ENCODE measurements at places on chromosomes 2 and 18.
A peak's percentile ranks its signal among the peaks of the same experiment; 100 is the strongest.

GRCh38 chr2:166090346-166090745 lies 37.5 kb downstream of the SCN1A start:
- no peak for DNase-seq

GRCh38 chr2:17544256-17544655 lies 3.8 kb downstream of the VSNL1 start:
- no peak for DNase-seq

GRCh38 chr2:70101174-70101573 lies 13.9 kb downstream of the PCBP1 start:
- DNase-seq: no peak

- no peak for DNase-seq
Measured at GRCh38 chr2:44283116-44283666, 7.9 kb downstream of the SLC3A1 start.

DNA sequence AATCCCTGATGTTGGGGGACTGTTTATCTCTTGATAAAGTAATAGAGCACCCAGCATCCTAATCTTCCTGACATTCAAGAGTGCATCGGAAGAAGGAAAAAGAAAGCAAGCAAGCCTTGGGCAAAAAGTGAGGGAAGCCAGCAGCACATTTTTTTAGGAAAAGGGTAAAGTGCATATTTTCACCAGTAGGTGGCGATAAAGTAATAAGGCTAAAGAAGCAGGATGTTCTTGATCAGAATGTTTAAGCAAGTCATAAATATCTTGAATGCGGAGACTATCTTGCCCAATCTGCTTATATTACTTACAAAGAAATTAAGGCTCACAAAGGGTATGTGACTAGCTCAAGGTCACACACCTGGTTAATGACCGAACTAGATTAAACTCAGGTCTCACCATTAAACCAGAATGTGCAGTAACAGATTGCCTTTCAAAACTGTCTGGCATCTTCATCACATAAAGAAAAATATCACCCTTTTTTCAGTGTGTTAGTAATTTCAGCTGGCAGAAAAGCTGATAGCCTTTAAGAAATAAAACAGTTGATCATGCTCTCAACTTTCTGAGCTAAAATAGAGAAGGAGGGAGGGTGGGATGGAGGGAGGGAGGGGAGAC lies 83.8 kb downstream of the VIT start:
- DNase-seq: no peak

DNA sequence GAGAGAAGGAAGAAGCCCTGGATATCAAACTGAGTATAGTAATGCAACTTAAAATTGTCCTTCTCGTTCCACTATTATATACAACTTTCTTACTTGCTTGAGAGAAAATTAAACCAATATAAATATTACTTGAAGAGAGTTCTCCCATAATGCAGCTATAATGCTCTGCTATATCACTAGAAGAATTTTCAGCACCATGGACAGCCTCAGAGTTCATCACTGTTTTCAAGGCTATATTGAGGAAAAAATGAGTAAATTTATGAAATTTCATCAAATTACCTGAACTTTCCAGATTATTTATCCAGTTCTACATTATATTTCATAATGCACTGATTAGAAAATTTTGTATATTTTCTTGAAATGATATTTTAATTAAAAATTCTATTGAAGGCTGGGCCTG lies 1053.5 kb upstream of the FAM98A start:
- DNase-seq: no peak

GRCh38 chr2:146119586-146119985 lies 1599.7 kb upstream of the ZEB2 start:
- DNase-seq: no peak

GRCh38 chr2:119756837-119757236 lies 2.9 kb upstream of the PTPN4 start:
- no peak for DNase-seq

GRCh38 chr18:26021061-26021754 lies 69.2 kb downstream of the SS18 start:
- DNase-seq: no peak

DNA sequence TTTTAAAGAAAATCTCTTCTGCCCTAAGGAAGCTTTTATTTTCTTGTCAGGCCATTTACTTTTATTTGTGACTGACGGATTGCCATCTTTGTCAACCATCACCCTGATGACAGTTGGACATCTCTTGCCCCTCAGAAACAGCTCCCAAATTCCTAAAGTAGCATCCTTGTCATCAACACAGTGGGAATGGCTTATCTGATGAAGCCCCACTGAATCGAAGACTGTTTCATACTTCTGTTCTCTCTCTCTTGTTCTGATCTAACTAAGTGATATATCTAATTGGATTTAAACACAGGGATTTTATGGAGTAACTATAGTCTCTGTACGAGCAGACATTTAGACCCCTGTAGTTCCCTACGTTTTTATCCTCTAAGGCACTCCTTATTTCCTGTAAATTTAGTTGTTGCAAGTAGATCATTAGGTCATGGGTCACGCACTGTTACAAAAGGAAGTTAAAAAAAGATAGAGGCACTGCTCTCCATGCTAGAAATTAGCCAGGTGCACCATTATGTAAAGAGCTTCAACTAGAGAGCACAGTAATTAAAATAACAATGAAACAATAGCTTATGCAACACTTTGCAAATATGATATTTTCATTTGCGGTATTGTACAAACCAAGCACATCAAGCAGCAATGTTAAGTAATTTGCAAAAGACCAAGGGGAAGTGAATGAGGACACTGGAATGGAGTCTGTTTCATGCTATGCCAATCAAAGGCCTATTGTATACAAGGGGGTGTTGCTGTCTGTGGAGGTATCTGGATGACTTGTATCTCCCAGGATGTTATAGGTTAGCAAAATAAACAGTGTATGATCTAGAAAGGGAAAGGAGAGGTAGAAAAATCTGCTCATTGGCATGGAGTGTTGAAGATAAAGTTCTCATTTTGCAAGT lies 284.7 kb downstream of the LRRTM1 start:
- DNase-seq: no peak

DNA sequence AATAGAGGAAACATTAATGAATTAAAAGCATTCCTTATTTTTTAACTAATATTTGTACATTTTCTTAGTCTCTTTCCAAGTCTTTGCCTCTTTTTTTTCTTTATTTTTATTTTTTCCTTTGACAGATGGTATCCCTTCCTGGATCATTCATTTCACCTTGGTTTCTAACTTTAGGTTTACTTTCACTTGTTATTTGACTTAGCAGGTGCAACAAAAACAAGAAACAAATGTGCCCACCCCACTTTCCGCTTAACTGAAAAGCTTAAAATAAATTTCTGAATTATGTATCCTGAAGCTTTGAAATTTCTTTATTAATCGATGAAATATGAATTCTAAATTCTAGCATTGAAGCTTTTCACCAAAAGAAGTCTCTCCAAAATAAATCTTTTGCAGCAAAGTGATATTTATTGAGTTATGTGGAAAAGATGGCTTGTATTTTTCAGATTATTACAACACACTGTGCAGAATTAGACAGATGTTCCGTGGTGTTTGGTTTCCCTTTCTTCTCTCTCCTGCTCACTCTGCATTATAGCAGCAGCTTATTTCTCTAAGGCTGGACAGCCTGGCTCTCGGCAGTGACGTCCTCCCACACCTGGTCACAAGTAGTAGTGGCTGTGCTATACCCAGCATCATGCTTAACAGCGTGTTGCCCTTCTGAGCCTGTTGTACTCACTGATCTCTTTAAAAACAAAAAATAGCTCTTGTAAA lies 99.1 kb upstream of the ZNF397 start:
- no peak for DNase-seq

DNA sequence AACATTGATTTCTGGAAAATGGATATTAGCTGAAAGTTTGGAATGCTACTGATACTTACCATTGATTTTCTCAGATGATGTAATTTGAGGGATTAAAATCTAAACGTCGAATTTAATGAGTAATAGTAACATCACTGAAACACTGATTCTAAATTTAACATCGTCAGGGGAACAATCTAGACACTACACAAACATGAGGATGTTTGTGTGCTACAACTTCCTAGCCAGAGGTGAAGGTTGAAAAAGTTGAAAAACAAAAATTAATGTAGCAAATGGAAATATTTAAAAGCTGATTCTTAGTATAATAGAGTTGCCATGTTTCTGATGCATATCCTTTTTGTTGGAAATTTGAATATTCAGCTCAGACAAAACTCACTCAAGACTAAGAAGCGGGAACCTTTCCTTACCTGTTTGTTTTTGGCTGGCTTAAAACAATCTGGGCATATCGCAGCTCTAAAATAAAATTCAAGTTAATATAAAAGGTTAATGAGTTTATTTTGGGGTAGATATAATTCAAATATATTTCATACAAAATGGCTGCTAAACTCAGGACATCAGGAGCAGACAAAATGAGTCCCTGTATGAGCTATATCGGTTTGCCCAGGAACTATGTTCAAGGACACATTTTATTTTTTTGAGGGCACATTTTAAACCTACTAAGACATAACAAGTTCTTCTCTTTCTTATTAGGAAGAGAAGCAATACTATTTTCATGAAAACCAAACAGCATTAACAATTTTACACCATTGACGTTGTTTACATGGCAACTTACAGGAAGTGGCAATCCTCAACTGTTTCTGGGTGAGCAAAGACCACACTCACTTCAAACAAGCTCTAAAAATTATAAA lies 52.6 kb upstream of the PEX13 start:
- DNase-seq: no peak

DNA sequence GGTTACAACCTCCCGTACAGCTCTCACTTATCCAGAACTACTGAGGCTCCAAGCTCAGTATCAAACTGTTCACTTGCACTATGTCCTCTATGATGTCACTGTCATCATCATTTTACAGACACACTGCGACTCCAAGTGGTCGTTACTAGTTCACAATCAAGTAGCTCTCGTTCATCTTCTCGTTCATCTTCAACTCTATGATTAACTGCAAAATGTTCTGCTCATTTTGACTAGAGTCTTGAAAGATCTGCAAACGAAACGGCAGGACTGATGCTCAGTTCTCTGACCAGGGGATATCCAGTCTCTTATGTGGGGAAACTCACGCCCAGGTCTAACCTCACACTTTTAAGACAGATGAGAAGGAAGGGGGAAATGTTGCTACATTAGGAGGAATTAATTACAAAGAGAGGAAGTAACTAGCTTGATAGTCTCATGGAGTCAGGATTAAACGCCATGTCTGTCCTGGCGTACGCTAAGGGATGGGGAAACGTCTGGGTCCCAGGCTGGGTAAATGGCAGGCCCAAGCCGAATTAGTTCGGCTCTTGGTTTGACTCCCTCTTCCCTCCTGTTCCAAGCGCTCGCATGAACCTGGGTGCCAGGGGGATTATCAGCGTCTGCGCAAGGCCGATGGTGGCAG lies 794 bp upstream of the CHCHD5 start:
- no peak for DNase-seq

DNA sequence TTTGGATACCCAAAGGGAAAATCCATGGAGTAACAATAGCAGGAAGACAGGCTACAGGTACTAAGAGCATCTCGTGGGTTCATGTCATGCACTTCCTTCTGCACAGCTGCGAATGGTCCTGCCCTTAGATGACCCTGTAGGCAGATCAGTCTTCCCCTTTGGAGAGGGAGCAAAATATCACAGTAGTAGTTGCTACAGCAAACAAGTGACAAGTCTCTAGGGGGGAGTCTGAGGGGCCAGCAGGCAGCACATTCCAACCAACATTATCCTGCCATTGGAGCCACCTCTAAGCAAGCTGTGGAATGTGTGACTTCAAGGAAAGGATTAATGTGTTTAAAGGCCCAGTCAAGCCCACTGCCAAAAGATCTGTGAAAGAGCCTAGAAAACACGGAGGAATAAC lies 273.2 kb upstream of the PARD3B start:
- peak; percentile 36 for DNase-seq

- DNase-seq: no peak
Measured at GRCh38 chr18:66795051-66795450, 191.2 kb upstream of the CDH19 start.

- peak; percentile 60 for DNase-seq
Measured at GRCh38 chr18:6920099-6920955, 190.8 kb downstream of the ARHGAP28 start.

DNA sequence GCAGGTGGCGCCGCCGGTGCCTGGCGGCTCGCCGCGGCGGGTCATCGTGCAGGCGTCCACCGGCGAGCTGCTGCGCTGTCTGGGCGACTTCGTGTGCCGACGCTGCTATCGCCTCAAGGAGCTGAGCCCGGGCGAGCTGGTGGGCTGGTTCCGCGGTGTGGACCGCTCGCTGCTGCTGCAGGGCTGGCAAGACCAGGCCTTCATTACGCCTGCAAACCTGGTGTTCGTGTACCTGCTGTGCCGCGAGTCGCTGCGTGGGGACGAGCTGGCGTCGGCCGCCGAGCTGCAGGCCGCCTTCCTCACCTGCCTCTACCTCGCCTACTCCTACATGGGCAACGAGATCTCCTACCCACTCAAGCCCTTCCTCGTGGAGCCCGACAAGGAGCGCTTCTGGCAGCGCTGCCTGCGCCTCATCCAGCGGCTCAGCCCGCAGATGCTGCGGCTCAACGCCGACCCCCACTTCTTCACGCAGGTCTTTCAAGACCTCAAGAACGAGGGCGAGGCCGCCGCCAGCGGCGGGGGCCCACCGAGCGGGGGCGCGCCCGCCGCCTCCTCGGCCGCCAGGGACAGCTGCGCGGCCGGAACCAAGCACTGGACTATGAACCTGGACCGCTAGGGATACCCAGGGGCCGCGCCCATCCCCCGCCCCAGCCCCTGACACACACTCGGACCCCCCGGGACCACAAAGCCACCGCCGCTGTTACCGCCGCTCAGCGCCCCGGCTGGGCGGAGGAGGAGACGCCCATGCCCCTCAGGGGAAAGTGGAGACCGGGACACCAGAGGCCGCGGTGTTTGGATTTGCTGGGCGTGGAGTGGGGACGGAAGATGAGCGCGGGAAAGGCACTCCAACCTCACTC lies 1.1 kb downstream of the CDK5R2 start:
- DNase-seq: no peak

DNA sequence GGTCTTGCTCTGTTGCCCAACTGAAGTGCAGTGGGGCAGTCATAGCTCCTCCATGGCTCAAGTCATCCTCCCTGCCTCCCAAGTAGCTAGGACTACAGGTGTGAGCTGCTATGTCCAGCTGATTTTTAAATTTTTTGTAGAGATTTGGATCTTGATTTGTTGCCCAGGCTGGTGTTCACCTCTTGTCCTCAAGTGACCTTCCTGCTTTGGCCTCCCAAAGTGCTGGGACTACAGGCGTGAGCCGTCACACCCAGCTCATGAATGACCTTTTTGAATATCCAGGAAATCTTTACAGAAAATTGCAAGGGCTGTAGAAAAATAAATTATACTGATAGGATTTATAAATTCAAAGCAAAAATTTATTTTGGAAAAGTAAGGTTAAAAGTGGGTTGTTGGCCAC lies 17.4 kb downstream of the ACTR3 start:
- no peak for DNase-seq

- no peak for DNase-seq
Measured at GRCh38 chr2:9115229-9115628, 91.4 kb upstream of the ASAP2 start.

DNA sequence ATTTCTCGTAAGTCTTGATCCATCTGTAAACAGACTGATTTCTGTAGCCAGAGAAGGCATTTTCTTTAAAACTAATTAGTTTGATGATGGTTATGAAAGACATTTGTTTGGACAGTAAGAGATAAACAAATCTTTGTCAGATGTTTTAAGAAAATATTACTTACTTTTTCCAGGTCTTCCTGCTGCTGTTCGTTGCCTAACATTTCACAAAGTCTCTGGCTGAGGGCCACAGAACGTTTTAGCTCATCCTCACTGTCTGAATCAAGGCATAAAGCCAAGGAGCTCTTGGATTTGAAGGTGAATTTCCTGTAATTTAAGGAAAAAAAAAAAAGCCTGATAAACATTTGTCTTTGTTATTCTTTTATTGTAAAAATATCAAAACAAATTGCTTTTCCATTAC lies 57.8 kb downstream of the VIL1 start:
- peak; percentile 23 for DNase-seq
